Germinal center (tissue), 1 donor: ENCODE measurements at places on chromosomes 16 and 17.

GRCh38 chr17:70308618-70309017, 139.3 kb downstream of the KCNJ2 start:
- DNase-seq = no peak

DNA sequence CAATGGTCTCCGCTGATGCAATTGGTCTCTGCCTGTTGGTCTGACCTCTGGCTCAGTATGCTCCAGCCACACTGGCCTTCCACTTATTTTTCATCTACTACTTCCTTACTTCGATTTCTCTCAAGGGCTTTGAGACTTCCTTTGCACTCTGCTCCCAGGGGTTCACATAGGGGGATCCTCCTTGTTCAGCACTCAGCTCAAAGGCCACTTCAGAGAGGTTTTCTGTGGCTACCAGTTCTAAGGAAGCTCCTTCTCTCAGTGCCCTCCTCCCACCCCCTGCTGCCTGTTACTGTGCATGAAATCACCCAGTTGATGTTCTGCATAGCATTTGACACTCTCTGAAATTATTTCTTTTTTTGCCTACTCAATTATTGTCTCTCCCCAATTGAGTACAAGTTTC, 476.4 kb downstream of the HS3ST3B1 start:
- no peak for DNase-seq

DNA sequence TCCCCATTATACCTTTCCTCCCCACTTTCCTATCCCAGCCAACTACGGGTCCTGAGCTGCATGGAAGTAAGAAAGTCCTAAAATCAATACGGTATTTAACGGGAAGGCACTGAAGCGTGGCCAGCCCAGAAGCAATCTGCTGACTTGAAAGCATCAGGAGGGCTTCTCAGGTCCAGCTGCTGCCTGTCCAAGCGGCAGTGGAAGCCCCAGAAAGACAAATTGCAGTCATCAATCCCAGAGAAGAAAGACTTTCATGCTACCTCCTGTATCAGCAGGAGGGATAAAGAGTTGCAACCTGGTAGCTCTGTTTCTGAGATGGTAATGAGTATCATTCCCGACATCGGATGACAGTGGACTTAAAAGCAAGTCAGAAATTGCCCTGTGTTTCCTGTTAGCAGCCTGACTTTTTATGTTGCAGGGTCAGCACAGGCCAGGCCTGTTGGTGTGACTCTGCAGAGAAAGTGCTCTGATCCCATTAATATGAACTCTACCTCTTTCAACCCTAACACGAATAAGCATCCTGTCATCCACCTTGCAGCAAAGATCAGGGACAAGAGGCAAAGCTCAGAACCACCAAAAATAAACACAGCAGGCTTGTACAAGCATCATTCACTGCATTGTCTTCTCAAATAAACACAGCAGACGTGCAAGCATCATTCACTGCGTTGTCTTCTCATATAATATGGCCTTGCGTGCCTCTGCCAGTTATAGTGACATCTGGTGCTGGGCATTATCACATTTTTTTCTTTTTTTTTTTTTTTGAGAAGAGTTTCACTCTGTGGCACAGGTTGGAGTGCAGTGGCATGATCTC, 358.6 kb upstream of the CDH11 start:
- no peak for DNase-seq

DNA sequence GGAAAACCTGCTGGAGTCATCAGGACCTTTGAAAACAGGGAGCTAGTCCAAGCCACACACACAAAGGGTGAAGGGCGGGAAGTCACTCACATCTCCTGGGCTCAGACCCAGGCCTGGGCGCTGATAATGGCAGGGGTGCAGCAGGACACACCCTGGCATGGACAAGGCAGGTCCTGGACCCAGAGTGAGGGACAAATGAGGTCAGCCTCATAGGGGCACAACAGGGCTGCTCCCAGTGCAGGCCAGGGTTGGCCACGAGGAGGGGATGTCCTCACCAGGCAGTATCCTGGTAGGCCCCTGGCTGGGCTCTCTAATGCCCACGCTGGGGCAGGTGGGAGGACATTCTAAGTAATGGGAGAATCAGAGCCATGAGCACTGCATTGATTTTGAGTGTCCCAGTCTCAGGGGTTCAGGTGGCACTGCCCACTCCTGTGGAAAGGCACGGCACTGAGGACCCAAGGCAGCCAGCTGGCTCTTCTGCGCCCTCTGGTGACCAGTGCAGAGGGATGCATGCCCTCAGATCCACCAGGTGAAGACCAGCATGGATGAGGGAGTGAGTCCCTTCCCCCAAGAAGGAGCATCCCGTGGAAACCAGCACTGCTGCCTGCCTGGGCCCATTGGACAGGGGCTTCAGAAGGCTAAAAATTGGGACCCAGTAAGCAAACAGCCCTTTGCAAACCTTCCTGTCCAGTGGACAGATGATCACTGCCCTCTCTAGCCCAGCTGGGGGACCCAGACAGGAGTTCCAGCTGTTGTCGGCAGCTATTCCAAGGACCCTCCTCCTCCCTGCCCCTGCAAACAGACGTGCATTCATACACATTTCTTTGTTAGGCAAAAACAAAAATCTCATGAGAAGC, 23.4 kb upstream of the SREBF1 start:
- DNase-seq = peak; percentile 86

DNA sequence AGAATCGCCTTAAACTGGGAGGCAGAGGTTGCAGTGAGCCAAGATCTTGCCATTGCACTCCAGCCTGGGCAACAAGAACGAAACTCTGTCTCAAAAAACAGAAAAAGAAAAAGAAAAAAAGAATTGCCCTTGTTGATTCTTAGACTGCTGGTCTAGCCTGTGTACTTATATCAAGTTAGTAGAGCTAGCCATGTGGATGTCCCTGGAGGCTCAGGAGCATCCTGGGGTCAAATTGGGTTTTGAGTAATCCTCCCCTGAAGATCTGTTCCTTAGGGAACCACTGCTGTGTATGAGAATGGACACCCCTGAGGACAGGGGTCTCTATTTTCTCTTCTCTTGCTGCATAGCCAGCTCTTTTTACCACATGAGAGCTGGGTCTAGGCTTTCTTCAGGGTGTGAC, 21.5 kb downstream of the SLC7A6OS start:
- DNase-seq = no peak

- no peak for DNase-seq
Observed at GRCh38 chr16:59591480-59591879, 857.4 kb upstream of the GOT2 start.

DNA sequence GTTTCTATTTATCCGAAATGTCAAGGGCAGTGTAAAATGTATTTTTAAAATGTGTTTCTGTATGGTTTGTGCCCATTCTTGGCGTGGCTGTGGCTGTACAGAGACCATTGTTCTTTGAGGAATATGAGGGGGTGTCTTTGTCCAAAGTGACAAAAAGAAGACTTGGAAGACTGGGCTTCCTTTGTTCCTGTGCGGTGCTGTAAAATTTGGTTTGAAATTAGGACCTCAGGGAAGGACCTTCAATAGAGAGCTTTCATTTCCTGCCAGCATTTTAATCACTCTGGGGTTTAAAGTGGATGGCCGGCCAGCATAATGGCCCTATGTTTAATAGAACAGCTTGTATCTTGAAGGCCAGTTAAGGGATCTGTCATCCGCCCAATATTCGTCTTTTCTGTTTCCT, 190.1 kb upstream of the TBX2 start:
- no peak for DNase-seq

DNA sequence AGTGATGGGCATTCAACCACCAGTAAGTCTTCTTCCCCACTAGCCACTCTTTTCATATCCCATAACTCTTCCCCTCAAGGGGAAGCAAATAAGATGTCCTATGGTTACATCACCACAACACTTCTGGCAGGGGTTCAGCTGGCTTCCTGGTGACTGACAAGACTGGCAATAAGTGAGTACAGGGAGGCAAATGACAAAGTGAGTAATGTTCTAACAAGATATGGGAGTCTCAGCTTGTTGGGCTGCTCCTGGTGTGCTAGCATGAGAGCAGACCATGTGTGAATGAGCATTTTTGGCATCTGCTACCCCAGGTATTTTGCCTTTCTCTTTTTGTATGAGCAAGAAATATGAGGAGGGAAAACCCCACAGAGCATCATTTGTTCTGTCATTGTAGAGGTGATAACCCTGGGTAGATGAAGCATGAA, 9.9 kb downstream of the TMIGD1 start:
- DNase-seq = peak; percentile 7

DNA sequence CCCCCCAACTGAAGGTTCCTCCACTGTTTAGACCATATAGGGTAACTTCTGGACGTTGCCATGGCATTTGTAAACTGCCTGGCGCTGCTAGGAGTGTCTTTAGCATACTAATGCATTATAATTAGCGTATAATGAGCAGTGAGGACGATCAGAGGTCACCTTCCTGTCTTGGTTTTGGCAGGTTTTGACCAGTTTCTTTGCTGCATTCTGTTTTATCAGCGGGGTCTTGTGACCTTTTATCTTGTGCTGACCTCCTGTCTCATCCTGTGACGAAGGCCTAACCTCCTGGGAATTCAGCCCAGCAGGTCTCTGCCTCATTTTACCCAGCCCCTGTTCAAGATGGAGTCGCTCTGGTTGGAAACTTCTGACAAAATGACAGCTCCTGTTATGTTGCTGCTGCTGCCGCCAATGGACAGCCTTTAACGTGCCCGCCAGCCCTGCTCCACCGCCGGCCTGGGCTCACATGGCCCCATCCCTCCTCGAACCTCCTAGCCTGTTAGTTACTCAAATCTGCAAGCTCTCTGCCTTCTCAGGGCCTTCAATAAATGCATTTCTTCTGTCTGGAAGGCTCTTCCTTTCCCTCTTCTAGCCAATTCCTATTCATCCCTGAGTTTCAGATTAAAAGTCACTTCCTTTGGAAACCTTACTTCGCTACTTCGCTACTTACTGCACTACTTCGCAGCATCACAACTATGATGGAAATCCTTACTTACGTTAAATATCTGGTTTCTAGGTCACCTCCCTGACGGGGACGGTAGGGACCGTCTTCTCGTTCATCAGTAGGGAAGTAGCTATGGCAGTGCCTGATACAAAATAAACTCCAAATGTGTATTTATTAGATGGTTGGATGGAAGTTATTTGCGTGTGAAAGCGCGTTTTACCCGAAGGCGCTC, 640 bp upstream of the NAGLU start:
- no peak for DNase-seq

DNA sequence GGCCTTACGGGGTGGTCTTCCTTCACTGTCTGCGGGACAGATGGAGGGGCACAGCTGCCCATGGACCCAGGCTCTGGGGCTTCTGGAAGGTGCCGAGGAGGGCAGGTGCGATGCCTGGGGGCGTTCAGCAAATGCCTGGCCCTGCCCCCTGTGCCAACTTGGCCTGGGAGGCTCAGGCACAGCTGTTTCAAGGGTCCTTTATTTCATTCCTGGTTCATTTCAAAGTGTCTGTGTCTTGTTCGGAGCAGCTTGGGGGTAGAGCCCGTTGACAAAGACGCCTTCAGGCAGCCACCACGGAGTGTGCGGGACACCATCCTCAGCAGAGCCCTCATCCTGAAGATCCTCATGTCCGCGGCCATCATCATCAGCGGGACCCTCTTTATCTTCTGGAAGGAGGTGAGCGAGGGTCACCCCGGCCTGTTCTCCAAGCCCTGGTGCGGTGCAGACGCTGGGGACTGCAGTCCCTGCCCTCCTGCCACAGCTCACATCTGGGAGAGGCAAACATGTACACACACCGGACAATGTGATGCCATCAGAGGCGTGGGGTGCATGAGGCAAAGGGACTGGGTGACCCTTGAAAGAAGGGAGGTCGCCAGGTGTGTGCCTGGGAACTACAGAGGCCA, 43.9 kb downstream of the MEAK7 start:
- no peak for DNase-seq

DNA sequence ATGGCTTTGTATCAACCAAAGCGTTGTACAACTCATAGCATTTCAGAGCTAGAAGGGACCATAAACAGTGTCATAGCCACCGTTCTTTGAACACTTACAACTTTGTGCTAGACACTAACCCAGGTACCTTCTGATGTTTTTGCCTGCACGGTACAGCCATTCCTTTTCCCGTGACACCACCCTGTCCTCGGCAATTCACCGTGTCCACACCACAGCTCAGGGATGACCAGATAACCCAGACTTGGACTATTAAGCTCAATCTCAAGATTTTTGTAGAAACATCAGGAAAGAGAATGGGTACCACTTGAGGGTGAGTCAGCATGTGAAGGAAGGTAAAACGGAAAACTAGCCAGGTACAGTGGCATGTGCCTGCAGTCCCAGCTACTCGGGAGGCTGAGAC, 9.8 kb upstream of the CBFB start:
- DNase-seq = no peak

GRCh38 chr16:85046472-85046916, 18.9 kb downstream of the KIAA0513 start:
- no peak for DNase-seq

GRCh38 chr16:53449816-53450517, 15.7 kb downstream of the RBL2 start:
- no peak for DNase-seq

- no peak for DNase-seq
Observed at GRCh38 chr16:17345043-17345442, 125.7 kb downstream of the XYLT1 start.

- no peak for DNase-seq
Observed at GRCh38 chr16:58177353-58177710, 20.6 kb downstream of the CSNK2A2 start.

DNA sequence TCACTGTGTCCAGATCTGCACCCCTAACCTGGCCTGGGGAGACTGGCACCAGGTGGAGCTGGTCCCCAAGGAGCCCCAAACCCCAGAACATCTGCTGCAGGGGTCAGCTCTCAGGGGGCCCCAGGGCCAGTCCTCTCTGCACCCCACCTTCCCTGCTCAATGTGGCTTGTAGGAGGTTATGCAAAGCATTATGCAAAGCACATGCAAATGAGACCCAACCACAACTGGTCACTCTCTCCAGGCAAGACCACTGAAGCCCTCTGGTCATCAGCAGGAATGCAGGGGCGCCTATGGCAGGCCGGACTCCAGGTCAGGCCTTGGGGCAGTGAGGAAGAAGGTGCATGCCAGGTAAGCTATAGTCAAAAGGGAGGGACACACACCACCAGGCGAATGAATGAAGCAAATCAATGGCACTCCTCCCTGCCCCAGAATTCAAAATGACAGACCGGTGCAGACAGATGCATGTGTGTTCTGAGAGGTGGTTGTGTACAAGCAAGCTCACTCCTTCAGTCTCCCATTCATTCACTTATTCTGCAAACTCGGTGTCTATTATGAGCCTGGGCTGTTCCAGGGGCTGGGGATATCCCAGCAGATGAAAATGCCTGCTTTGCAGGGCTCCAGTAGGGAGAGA, 48.0 kb downstream of the TMEM235 start:
- DNase-seq = no peak

- DNase-seq = no peak
Observed at GRCh38 chr16:61413021-61413420, 623.2 kb downstream of the CDH8 start.

DNA sequence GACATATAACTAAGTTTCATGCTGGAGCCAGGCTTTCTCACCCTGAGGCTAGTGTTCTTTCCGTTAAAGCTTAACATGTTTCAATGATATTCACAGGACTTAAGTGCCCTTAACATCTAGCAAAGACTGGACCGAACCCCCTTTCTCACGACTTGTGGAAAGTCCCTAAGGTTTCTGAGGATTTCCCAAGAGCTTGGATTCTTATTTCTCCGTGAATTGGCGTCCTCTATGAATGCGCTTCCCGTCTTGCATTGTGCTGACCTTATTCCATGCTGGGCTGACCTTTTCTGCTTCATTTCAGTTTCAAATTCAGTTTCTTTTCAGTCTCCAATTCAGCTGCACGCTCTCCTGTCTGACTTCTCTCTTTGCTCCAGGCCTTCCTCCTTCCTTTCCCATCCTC, 206.4 kb downstream of the HS3ST3A1 start:
- DNase-seq = no peak
